Jurkat, Clone E6-1 (cell line): ENCODE measurements at places on chromosomes 4 and X.

DNA sequence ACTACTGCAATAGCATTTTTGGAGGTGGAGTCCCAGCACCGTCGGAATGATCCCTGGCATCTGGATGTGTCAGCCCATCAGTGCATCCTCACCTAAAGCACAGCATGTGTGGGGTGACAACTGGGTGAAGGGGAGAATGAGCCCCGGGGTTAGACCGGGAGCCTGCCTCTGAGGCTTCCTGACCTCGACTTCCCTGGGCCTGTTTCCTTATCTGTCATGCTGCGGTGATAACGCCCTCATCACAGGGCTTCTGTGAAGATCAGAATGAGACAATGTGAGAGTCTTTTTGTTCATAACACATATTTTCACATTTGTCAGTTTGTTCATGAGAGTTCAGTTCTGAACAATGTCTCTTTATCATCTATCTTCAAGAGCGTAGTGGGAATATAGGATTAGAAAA is 31.1 kb upstream of the PDLIM3 start:
- no peak for DNase-seq

GRCh38 chrX:148500423-148501385 is at the start of gene AFF2:
Gene AFF2, plus strand, starts transcription at chrX:148500617. Its CDS starts 481 bp downstream, at chrX:148501098.
- DNase-seq: peak; percentile 66

DNA sequence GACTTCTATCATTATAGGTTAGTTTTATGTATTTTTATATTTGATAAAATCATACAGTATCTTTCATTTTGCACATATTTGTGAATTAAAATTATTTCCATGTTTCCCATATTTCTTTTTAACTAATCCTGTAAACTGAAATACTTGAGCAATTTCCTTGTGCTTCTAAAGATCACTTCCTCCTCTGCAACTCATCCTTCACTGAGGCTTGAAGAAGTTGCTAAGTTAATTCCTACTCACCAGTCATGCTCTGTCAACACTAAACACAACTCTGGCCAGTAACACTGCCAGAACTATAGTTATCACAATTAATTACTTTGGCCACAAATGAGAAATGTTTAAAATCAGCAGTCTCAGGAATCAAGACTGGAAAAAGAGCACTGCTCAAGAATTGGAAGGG is 6.7 kb downstream of the SPATA4 start:
- DNase-seq: no peak

DNA sequence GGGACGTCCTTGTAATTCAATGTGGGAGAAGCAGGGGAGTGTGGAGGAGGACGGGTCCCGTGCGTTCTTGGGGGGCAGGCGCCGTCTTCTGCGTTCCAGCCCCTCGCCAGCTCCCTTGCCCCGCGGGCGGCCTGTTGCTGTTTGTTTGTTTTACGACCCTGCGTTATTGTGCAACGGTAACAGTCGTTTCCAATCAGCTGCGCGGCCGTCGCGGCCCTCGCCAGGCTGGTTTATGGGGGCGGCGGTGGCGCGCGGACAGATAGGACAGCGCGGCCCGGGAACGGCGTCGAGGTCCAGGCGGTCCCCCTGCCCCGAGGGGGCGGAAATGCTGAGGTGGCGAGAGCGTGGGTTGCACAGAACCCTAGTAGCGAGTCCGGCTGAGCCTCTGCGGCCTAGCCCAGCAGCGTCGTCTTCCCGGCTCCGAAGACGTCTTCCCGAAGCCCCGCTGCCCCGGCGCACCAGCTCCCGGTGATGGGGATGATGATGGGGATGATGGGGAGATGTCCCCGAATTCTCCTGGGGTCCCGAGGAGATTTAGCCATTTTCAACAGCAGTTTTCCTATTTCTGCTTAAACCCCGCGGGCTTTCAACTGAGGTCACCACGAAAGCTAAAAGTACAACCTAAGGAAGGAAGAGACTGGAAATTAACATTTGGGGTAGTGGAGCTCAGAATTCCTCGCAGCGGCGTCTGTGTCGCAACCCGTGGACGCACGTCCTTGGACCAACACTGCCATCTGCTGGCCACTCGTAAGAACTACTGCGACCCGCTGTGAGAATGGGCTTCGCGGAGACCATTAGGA is 4.8 kb downstream of the PDGFRA start:
- peak; percentile 62 for DNase-seq

- no peak for DNase-seq
Observed at GRCh38 chr4:77037736-77038135, 38.1 kb downstream of the CCNI start.

DNA sequence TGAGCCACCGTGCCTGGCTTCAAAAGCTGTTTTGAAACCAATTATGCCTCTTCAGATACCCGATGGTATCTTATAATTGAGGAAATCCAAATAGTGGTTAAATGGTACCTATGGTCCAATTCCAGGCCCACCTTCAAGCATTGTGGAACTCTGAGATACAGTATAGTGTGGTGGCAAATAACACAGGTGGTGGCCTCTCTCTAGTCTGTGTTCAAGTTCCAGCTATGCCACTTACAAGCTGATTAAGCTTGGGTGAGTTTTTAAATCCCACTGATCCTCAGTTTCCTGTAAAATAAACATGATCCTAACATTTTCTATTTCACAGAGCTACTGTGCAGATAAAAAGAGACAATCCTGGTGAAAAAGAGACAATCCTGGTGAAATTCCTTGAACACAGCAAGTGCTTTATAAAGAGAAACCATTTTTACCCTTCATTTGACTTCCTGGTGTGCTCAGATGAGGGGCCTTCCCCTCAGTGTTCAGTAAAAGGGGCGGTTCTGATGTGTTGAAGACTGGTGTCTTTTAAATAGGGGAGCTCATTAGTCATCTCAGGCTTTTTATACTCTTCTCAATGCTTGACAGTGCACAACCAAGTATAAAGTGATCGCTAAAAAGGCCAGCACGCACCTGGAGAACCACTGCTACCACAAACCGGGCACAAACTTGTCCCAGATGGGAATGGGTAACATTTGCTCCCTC is 30.8 kb upstream of the CD40LG start:
- DNase-seq: peak; percentile 72

GRCh38 chrX:25191403-25191802 is 175.6 kb upstream of the ARX start:
- DNase-seq: no peak

DNA sequence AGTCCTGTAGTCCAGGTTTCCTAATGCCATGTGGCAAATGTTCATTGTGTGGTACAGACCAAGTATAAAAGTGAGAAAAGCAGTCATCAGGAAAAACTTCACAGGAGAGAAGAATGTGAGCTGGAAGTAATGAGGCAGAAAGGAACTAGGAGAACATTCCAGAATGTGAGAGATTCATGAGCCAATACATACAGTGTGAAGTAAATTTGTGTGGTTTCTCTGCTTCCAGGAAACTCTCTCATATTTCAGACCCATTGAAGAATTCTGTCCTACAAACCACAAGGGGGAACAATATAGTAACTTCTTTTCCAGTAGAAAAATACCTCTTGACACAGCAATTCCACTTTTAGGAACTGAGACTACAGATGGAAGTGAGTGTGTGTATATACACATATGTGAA is 136.5 kb downstream of the RNF150 start:
- no peak for DNase-seq

DNA sequence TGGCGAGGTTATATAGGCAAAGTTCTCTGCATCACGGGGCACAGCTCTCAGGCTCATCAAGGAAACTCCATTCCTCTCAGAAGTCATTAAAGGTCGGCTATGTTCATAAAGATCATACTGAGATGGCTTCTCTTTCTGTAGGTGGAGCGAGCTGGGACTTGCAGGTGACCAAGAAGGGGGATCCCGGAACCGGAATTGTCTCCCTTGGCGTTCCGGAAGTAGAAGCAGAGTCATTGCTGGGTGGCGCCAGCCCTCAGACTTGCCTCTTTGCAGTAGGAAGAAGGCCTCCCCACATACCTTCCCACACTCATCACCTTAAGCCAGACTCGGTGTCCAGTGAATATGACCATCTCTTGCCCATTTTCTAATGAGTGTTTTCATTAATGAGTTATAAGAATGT is 17.9 kb upstream of the HPGD start:
- no peak for DNase-seq

DNA sequence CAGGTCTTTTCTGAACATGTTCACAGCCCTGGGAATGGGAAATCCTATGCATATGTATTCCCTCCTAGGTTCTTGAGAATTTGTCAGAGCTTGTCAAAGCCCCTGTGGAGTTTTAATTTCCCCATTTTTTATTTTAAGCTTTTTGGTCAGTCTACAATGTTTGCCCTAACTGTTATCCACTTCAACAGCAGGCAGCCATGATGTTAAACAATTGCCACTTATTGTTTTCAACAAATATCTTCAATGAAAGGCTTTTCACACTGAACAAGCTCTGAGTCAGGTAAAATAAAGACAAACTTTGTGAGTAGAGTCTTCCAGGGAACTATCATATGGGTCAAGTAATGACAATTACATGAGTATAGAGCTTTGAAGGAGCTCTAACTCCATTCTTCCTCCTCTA is 25.0 kb upstream of the ATP1B4 start:
- DNase-seq: no peak

DNA sequence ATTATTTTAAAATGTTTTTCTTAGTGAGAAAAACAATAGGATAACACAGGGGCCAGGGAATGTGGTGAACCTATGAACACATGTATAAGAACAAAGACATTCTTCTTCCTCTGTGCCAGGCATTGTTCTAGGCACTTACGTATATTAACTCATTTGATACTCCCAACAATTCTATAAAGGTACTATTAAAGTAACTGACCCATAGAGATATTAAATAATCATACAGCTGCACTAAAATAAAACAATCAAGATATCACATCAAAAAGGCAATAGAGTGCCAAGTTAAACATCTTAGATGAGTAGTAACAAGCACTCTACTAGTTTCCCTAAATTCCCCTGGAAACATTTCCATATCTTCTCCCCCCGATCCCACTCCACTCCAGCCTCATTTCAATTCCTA is 33.4 kb downstream of the SLC39A8 start:
- DNase-seq: no peak

- DNase-seq: no peak
Observed at GRCh38 chr4:1155314-1155713, 17.1 kb downstream of the SPON2 start.
